ENCODE measurements at places on chromosomes 6 and 20.

- no peak for DNase-seq
Observed at GRCh38 chr20:25248786-25249172, 894 bp downstream of the PYGB start.

DNA sequence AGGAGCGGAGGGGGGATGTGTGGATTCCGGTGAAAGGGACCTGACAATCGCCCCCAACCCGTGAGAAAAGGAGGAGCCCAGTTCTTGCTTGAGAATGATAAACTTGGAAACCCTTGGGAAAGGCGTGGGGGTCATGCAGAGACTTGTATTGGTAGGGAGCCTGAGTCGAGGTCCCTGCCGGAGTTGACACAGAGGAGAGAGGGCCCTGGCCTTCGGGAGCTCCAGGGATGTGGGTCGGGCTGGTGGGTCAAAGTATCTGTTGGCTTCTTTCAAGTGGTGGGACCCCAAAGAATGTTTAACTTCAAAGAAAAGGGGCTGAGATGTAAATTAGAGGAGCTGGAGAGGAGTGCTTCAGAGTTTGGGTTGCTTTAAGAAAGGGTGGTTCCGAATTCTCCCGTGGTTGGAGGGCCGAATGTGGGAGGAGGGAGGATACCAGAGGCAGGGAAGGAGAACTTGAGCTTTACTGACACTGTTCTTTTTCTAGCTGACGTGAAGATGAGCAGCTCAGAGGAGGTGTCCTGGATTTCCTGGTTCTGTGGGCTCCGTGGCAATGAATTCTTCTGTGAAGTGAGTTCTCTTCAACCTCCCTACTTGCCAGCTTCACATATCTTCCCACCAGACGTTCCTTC is 571 bp downstream of the CSNK2B start:
- no peak for DNase-seq

- DNase-seq = no peak
Observed at GRCh38 chr6:124870611-124871459, 91.4 kb upstream of the RNF217 start.

GRCh38 chr6:128275681-128276080 is 244.7 kb downstream of the PTPRK start:
- DNase-seq = no peak

- DNase-seq = no peak
Observed at GRCh38 chr6:44470746-44471145, 83.2 kb downstream of the CDC5L start.

DNA sequence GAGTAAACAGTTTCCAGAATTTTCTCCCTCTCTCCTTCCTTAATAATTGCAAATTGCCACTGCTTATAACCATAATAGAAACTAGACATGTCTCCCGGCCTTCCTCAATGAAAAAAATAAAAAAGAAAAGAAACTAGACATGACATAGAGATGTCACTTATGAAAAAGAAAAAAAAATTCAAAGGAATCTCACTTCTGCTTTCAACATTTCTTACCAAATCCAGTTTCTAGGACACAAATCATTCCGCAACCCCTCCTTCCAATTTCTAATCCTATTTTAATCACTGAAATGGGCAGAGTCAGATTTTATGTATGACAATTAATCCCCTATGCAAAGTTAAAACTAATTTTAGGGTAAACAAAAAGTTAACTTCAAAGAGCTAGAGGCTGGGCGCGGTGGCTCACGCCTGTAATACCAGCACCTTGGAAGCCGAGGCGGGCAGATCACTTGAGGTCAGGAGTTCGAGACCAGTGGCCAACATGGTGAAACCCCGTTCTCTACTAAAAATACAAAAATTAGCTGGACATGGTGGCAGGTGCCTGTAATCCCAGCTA is 40.1 kb upstream of the EEF1A1 start:
- no peak for DNase-seq

DNA sequence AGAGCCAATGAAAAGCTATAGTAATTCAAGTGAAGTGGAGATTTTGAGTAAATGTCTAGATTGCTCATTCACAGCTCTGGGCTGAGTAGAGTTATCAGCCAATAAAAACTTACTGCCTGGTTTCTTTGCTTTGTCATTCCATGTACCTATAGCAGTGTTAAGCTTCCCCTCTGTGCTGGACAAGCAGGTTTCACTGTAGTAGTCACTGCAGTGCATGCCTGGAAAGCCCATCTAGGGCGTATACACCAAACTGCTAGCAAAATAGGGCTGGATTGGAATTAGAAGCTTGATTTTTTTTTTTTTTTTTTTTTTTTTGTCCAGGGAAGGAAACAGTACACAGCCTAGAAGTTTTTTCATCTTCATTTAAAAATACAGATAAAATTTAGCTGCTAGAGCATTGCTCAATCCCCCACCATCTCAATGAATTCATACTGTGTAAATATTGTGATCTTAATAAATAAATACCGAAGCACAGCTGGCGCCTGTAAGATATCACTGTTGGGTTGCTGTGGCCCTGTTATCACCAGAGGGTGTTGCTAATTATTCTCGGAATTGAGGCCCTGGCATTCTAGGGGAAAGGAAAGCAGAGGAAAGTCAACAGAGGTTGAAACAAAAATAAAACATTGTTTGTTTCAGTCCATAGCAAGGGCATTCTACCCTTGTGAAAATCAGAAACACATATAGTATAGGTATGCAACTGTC is 968.5 kb upstream of the GJE1 start:
- no peak for DNase-seq

DNA sequence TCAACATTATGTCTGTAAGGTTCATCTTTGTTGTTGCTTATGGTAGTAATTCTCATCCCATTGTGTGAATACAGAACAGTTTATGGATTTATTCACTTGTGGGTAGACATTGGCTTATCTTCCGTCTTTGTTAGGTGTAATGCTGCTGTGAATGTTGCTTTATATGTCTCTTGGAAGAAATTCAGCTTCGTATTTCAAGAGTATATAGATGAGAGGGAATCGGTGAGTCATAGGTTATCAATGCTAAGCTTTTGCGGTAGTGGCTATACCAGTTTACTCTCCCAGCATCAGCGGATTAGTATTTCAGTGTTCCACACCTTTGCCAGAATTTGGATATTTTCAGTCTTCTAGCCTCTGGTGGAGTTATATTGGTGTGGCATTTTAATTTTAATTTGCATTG is 77.8 kb downstream of the ZFAND3 start:
- no peak for DNase-seq

DNA sequence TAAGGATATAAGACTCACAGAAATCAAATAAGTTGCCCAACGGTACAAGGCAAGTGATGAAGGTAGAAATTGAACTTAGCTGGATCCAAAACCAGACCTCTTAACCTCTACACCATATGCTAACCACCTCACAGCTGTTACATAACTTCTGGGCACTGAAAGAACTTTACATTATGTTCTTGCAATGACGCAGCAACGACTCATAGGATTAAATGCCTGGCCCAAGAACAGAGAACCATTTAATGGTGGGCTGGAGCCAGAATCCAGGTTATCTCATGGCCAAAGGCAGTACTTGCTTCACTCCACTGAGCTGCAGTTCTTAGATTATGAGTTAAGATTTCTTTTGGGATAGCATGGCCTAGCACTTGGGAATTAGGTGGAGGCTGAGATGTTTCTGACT is 4.4 kb downstream of the TRMT6 start:
- DNase-seq = no peak

DNA sequence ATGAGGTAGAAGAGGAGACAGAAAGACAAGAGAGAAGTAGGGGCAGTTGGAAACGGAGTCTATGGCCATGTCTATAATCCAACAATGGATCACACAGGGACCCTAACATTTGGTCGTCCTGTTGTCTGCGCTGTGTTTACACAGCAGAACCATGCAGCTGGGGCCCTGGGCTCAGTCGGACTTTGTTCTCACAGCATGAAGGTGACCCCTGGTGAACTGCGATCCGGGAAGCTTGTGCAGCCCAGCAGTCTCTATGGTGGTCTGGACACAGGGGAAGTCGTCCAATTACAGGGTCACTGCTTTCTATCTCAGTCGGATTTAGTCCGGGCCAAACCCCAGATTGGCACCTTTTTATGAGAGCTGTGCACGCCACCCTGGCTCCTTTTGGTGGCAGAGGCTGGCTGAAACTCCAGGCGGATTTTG is 153.6 kb downstream of the FOXA2 start:
- DNase-seq = no peak
